Hematopoietic multipotent progenitor cell treated with erythropoietin and hydrocortisone succinate and interleukin-3 and kit ligand, for 4 days (in vitro differentiated cells): ENCODE measurements at places on chromosomes 7 and 10.

DNA sequence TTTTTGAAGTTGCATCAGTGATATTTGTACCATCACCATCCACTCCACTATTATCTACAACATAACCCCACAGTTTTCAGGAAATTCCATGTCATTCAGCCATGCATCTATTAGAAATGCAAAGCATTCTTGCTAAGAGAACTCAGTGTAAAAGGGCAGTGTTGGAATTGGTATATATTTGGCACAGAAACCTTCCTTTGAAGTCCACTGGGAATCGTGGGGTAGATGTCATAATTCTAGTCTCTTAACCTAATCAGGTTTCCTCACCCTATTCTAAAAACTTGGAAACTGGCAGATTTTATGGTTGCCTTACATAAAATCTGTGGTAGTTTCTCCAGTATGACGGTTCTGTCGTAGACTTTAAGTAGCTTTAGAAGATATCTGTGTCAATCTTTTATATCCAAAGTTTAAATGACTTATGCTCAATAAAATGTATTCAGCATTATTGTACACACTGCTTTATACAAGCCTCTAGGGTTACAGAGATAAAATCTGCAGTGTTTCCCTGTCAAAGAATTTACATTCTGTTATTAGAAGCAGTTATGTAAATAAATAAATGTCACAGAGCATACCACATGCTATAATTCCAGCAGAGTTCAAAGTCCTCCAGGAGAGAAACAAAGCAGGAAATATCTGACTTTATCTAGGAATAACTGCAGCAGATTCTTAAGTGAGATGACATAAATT, 704.4 kb upstream of the CELF2 start:
- DNase-seq = no peak

GRCh38 chr10:128912568-128913311, 554.3 kb upstream of the MGMT start:
- DNase-seq = no peak

GRCh38 chr7:26172048-26172447, 20.1 kb downstream of the NFE2L3 start:
- DNase-seq = no peak

- no peak for DNase-seq
These were observed 1.4 kb downstream of the GIMAP5 start for GRCh38 chr7:150738591-150739001.

DNA sequence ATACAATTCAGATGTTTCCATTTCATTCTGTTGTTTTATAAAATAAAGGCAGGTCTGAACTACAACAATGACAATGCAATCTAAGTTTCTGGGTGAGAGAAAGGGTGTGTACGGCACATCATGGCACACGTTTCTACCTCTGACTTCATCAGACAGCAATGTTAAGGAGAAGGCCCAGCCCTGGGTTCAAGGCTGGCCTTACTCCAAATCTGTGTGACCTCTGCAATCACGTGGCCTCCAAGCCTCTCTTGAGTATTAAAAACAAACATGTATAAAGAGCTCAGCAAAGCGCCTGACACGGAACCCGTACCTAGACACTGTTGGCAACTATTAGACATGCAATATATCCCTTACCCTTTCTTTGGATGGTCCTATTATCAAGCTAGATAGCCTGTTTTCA, 114.1 kb downstream of the LARP4B start:
- DNase-seq = no peak

- DNase-seq = no peak
These were observed 33.3 kb downstream of the ARHGAP19 start for GRCh38 chr10:97259119-97259518.

GRCh38 chr7:98641646-98642500, 24.8 kb downstream of the NPTX2 start:
- DNase-seq = peak; percentile 82

GRCh38 chr10:72800000-72800740, 93.4 kb upstream of the OIT3 start:
- DNase-seq = peak; percentile 66

DNA sequence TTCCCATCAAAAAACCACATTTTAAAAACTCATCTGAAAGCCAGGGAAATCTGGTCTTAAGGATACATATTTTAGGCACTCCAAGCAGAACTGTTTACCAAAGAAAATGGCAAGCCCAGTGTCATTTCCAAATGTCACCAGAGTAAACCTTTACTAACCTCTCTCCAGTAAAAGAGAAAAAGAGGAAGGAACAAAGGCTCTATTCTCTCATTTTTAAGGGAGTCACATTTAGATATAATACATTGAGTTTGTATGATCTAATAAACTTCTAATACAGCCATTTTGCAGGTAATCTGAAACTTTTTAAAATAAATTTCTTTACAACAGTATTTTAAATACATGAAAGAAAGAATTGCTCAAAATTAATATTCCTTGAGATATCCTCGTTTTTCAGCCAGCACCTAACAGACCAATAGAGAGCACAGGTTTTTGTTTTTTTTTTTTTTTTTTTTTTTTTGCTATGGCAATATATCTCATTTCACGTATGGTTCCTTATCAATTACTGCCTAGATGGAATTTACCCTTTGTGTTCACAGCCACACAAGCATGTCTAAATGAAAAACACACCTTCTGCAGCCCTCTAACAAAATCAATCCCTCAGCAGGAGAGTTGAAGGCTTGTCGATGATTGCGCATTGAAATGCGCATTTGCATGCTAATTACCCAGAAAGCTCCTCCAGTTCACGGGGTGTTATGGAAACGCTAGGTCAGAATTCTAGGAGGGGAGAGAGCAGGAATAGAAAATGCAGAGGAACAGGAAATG, 39.8 kb upstream of the MSRB2 start:
- DNase-seq = no peak

DNA sequence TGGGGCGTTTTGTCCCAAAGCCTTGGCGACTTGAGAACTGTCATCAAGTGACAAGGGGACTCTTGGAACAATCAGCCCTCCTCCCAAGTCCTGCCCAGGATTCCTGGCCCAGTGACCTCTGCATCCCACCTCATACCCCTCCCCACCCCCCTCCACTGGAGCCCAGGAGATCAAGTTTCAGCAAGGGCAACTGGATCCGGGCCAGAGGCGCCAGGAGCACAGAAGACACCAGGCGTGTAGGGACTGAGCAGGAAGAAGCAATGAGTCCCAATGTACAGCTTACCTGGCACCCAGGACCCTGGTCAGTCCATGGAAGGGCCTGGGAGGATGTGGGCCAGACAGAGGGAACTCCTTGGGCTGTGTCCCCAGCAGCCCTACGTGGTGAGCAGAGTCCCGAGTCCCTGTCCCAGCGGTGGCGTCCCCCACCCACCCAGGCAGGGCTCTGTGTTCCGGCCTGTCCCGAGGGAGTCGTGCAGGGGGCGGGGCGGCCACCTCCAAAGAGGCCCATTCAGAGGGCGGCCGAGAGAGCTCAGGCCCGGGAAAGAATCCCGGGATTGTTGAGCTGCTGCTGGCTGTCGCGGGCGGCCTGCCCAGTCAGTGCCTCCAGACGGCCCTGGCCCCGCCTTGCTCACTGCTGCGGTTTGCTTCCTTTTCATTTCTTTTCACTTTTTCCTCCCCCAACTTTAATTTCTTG, 254.1 kb downstream of the TNS3 start:
- DNase-seq = no peak

GRCh38 chr10:110775020-110775375, 96.7 kb upstream of the PDCD4 start:
- DNase-seq = no peak

DNA sequence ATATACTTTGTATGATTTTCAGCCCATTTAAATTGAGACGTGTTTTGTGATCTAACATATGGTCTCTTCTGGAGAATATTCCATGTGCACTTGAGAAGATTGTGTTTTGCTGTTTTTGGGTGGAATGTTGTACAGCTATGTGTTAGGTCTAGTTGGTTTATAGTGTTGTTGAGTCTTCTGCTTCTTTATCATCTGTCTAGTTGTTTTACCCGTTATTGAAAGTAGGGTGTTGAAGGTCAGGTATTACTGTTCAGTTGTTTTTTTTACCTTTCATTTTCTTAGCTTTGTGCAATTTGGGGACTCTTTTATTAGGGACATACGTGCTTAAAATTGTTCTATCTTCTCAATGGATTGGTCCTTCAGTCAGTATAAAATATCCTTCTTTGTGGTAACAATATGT, 18.5 kb downstream of the SEPTIN7 start:
- no peak for DNase-seq

DNA sequence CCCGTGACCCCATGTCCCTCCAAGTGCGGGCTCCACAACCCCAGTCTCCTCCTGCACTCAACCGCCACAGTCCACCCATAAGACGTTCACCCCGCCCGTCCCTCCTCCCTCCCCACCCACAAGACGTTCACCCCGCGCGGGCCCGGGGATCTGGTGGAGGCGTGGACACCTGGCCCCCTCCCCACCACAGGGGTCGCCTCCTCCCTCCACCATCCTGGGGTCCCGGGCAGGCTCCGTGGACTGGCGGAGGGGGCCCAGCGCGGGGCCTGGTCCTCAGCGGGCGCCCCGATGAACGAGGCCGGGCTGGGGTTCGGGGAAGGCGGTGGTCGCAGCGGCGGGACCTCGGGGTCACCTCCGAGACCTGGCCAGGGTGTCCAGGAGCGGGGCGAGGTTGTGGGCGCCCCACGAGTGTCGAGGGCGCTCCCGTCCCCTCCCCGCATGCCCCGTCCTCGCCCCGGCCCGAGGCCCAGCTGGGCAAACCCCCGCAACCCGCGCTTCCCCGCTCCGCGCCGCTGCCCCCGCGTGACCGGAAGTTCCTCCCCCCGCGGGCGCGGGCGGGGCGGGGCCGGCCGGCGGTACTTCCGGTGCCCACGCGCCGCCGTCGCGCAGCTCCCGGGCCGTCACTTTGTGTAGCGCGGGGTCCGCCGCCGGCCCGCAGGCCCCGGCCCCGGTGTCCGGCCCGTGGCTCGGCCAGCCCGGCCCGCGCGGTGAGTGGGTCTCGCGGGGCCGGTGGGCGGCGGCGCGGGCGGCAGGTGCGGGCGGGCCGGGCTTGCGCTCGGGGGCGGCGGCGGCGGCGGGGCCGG, at the start of gene ZNF316:
ZNF316 (plus strand) TSS at position 578 of the 803 bp plus-strand sequence. CDS start 5,092 bp downstream, outside the sequence.
- DNase-seq = peak; percentile 70

DNA sequence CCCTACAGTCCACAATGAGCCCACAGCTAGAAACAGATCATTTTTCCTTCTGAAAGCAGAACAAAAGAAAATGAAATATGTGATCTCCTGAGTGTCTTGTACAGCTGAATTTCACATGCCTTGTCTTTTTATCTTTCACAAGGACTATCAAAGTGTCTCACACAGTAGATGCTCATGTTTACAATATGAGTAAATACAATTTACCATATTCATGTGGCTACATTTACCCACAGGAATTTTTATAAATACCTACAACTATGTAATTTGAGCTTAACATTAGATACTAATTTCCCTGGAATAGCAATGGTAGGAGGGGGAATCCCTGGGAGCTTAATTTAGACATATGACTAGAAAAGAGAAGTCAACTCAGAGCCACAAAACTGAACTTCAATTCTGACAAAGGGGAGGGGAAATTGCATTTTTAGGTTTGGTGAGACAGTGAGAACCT, 186.2 kb downstream of the MACC1 start:
- DNase-seq = no peak

GRCh38 chr10:47348661-47349470, 703 bp downstream of the RBP3 start:
- peak; percentile 4 for DNase-seq

DNA sequence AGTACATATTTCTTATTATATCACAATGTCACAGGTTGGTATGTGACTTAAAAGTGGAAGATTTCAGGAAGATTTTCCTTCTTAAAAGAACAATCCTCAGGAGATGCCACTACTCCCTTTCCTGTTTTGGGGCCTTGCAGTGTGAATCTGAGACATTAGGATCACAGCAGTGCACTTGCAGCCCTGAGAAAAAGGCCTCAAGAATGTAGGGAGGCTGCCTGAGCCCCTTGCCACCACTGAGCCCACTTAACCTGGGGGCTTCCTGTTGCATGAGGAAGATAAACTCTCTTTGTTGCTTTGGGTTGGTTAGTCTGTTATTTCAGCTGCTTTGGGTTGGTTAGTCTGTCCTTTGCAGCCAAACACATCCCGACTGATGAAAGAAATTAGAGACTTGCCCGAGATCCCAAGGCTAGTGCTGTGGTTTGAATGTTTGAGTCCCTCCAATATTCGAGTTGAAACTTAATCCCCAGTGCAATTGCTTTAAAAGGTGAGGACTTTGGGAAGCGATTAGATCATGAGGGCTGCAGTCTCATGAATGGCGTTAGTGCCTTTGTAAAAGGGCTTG, 151.3 kb upstream of the SP4 start:
- DNase-seq = no peak

DNA sequence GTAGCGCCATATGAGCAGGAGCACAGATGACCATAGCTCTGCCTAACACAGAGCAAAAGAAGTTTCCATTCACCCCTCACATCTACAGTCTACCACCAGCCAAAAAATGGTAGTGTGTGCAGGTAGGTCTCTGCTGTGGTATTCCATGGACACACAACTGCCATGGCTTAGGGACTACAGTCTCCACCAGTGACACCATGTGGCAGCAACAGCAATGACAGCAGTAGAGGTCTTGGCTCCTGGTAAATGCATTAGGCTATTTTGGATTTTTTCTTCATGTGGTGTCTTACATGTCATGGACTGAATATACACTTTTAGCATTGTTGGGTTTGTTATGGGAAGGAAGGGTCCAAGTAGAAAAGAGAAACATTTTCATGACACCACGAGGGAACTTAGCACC, 70.1 kb upstream of the CABCOCO1 start:
- peak; percentile 36 for DNase-seq

- peak; percentile 27 for DNase-seq
These were observed 170.9 kb upstream of the INHBA start for GRCh38 chr7:41873741-41874140.

DNA sequence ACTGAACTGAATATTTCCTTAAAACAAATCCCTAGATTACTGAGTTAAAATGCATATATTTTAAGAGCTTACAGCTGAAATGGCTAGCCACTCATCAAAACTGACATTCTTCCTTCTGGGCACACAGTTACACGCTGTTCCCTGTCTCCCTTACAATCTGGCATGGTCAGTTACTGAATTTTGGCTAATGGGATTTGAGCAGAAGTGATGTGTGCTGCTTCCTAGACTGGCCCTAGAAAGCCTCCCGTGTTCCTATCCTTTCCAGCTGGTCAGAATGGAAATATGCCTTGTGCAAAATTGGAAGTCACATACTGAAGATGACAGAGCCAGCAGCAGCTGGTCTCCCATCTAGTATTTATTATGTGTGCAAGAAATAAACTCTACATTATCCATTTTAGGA, 128.7 kb upstream of the NAMPT start:
- no peak for DNase-seq

GRCh38 chr7:6205971-6206660, 66.3 kb downstream of the CYTH3 start:
- DNase-seq = no peak

DNA sequence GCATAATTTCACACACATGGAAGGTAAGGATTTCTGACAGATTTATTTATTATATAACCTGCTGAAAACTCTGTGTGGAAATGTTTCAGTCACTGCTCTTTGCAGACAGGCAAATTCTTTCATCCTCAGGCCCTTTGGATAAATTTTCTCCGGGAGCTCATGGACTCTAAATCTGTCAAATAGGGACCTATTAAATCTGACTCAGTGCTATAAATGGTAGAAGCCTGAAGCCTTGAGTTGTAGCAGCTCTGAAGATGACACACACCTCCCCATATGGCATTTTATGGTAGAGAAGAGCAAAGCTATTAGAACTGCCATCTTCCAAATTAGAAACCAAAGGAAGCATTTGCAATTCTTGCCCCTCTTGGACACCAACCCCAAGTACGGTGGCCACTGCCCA, 808.7 kb downstream of the XPNPEP1 start:
- DNase-seq = no peak

GRCh38 chr7:39379416-39379815, 186.8 kb upstream of the YAE1 start:
- DNase-seq = no peak

GRCh38 chr7:94823947-94824346, 83.4 kb upstream of the PPP1R9A start:
- DNase-seq = no peak

GRCh38 chr10:42988517-42989395, 88.1 kb upstream of the RET start:
- DNase-seq = peak; percentile 57
